ENCODE measurements at places on chromosomes 2 and 18. TPM values are rescaled to one million over a fixed set of nuclear protein-coding genes. Genes with fewer than 3 reads are reported as not detected.

GRCh38 chr2:19757586-19757985 is 144.2 kb downstream of the TTC32 start:
- DNase-seq: no peak

DNA sequence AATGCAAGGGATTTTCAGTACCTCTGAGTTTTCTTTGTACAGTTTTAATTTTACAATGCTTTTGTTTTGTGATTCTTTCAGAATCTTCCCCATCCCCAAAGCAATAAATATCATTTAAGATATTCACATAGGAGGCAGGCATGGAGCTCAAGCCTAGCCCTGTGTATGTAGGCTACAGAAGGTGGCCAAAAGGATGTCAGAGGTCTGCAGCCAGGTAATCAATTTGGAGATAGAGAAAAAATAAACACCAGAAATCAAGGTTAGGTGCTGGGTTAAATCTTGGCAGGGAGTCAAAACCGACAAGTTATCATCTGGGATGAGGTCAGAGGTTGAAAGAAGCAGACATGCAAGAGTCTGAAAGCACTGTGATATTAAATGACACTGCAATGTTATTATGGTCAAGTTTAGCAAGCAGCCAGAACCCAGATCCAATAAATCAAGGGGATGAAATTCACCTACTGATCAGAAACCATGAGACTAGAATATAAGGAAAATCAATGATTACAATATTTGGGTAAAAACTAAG is 45.1 kb upstream of the LRP1B start:
- DNase-seq: no peak

APCDD1 gene
- 6.3 TPM for total RNA-seq

DNA sequence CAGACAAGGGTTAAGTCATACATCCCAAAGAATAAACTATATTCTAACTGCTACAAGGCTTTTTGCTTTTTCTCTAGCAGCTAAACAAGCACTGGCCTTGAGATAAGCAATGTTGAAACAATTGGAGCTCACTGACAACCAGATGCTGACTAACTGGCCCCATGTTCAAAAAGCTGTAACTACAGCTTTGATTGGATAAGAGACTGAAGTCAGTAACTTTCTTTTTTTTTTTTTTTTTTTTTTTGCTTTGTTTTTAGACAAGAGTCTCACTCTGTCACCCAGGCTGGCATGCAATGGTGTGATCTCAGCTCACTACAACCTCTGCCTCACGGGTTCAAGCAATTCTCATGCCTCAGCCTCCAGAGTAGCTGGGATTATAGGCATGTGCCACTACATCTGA is 45.4 kb upstream of the TMEM163 start:
- DNase-seq: no peak

VWA3B gene
- 0.13 TPM for total RNA-seq

DNA sequence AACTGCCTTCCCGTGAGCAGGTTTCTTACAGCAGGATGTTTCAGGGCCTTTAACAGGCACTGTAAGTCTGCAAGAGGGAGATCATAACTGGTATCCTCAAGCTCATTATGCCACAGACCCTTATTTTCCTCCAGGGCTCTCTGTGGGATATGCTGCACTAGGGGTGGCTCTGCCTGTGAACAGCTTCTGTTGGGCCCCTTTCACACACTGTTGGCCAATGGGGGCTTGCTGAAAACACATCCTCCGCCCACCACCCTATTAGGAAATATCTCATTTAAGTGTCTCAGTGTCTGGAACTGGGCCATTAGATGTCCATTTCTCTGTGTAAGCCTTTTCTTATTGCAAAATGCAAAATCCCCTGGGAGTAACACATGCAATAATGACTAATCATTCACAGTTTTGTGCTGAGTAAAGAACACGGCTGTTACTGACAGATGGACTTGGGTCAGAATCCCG is 414.3 kb upstream of the HS6ST1 start:
- peak; percentile 43 for DNase-seq

DNA sequence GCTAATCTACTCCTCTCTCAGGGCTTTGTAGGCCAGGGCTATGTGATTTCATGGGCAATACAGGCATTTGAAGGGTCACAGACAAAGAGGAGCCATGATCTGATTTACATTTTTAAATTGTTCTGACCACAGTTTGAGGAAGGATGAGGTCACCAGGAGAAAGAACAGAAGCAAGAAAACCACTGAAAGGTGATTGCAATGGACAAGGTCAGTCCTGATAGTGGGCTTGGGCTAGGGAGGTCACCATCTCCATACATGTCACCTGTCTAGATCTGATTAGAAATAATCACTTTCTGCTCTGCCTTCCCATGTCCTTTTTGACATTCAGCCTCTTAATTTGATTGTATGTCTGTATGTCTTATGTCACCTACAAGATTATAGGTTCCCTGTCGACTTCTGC is 248.9 kb upstream of the CWC22 start:
- no peak for DNase-seq

DNA sequence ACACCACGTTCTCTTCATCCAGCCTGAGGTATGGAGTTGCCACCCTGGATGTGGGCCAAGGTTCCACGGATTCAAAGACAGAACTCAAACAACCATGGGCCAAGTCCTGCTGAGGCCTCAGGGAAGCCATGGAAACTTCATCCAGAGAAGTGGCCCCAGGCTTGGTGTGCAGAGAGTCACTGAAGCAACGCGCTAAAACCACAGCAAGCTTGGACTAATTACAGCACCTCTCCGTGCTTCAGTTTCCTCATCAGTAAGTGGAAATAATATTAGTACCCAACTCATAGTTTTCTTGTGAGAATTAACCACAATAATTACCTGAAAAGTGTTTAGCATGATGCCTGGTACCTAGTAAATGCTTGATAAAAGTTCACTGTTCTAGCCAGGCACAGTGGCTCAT is 19.2 kb upstream of the AP1S3 start:
- DNase-seq: no peak

SLC14A1 gene
- total RNA-seq: 1.3 TPM

ACKR3 gene
- total RNA-seq: 22.2 TPM

DNA sequence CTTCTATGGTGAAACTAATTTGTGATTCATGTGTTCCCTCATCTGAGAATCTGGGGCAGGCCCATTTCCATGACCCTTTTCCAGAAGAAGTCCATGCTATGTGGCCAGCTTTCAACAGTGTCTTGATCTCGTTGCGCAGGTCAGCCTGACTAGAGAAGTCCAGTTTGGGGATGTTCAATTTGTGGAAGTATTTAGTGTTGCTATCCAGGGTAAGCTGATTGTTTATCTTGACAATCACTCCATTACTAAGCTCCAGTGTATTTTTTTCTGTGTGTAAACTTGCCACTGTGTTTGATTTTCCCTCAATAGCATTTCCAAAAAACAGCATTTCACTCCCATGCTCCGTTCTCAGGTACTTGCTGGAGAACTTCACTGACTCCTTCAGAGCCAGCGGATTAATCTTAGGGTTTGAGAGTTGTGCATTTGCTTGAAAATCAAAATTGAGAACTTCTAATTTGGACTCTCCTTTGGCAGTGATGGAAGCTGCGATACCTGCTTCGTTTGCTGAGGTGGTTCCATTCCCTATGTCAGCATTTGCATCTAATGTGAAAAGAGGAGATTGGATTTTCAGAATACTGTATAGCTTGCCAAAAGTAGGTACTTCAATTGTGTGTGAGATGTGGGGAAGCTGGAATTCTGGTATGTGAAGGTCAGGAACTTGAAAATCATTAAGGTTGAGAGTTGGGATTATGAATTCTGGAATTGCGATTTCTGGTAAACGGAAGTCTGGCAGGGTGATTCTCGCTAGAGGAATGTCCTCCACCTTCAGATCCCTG is 35.7 kb downstream of the APOB start:
- no peak for DNase-seq

SALL3 gene
- total RNA-seq: not detected

DNA sequence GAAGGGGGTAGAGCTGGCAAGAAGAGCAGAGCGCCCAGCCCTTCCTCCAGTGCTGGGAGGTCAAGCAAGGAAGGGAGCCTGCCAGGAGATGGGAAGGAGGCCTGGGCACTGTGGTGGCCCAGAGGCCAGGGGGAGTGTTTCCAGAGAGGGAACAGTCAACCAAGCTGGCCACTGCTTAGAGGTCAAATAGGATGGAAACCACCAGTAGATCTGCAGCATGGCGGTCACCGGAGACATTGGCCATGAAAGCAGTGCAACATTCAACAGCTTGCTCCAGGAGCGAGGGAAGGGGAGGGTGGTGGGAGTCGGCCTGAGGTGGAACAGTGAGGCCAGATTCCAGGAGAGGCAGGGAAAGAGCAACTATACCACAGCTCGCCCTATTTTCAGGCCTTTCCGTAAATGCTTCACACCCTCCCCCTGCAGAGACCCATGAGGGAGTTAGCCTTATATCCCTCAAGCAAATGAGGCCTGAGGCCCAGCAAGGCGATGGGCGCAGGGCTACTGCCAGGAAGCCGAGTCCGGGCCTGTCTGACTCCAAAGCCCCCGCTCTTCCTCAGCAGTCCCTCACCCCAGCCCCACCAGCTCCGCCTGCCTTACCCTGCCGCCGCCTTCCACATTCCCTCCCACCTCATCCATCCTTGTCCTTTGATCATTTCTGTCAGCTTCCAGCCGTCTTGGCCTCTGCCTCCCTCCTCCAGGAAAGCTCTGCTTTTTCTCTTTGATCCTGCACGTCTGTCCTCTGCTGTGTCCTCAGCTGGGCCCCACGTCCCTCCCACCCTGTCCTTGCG is 17.0 kb downstream of the KCNK3 start:
- DNase-seq: no peak

MC4R gene
- 0.62 TPM for total RNA-seq

GRCh38 chr2:221347471-221347870 is 224.6 kb downstream of the EPHA4 start:
- DNase-seq: no peak

SELENOI gene
- total RNA-seq: 8.6 TPM

DNA sequence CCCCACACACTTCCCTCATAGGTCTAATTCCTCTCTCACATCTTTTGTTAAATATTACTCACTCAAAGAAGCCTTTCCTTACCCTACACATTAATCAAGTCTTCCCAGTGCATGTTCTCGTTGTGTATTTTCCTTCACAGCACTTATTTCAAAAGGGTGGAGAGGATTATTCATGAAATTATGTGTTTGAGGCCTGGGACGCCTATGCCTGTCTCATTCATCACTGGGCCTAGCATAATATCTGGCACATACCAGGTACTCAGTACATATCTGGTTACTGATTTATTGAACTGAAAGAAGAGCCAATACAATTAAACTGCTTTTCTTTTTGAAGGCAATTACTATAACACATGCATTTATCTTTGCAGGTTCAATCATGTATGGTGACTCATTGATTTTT is 15.1 kb upstream of the MALL start:
- DNase-seq: no peak

G6PC2 gene
- not detected for total RNA-seq

DNA sequence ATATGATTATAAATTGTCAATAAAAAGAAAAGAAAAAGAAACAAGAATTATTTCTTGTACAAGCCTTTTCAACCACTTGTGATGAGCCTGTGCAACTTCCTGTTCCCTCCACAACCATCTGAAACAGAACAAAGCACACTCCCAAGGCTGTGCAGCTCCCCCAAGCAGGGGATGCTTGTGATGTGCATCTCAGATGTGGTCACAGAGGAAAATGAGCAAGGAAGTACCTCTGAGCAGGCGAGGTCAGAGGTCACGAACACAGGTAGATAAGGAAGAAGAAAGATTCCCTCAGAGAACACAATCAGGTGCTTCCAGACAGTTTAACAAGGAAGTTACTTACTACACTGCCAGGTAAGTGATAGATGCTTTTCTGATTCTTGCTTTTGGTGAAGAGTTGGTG is 274.8 kb upstream of the SLC39A10 start:
- no peak for DNase-seq

POTEC gene
- total RNA-seq: not detected

- DNase-seq: no peak
Measured at GRCh38 chr18:36075862-36076587, 8.7 kb upstream of the RPRD1A start.

SLC19A3 gene
- total RNA-seq: 1.2 TPM

DNA sequence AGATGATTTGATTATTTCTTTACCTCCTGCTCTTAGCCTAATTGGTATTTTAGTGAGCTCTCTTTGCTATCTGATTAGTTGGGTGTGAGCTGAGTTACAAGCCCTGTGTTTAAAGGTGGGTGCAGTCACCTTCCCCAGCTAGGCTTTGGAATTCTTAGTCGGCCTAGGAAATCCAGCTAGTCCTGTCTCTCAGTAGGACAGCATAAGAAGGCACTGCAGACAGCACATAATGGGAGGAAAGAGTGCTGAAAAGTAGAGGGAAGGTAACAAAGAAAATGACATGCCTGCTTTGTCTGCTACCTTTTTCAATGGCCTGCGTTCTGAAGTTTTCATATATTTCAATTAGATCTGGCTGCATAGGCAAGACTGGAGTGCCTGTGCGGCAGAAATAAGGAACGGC is 1794.0 kb upstream of the CELF4 start:
- no peak for DNase-seq

AMER3 gene
- 0.09 TPM for total RNA-seq

DNA sequence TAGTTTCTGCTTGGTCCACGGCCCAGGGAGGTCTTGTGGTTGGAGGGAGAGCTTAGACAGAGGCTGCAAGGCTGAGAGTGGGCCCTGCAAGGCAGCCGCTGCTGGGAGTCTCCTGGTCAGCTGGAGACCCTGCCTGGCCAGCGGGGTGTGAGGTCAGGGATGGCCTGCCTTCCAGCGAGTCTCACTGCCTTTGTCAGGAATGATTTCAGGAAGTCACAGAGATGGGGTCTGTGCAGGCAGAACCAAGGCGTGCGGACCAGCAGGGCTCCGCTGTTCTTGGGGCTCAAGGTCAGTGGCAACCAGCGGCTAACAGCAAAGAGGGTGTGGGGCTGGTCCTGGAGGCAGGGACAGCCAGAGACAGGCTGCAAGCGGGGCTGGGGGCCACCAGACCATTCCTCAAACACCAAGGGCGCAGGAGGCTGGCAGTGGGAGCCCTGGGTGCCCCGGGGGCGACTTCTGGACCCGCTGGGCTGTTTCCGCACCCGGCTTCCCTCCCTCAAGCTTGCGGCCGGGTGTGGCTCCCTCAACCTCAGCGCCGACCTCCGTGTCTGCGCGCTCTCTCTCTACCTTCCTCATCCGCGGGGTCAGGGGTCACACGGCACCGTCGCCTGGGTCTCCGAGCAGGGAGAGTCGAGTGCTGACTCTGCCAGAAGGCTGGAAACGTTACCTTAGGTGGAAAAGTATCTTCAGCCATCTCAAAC is 124.5 kb upstream of the CTDP1 start:
- no peak for DNase-seq

GRCh38 chr2:196677404-196677803 is 37.9 kb downstream of the CCDC150 start:
- no peak for DNase-seq

- DNase-seq: no peak
Measured at GRCh38 chr2:197244349-197244748, 66.2 kb downstream of the ANKRD44 start.

GRCh38 chr2:217086038-217086522 is 226.2 kb upstream of the TNP1 start:
- DNase-seq: no peak

DNA sequence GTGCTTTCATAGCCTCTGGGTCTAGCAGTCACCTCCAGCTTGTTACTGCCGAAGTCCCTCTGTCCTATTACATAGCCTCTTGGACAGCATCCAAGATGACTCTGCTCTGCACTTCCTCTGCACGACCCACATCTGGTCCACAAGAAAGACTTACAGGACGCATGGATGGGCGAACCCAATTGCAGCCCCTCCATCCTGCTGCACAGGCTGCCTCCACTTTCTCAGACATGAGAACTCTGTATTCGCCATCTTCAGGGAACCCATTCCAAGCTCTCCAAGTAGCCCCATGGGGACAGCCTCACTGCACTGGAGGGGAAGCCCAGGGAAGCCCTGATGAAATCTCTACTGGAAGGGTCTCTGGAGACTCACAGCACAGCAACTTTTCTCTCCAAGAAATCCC is 172.1 kb downstream of the GFPT1 start:
- peak; percentile 95 for DNase-seq

PROKR1 gene
- 1.2 TPM for total RNA-seq

SERPINB3 gene
- total RNA-seq: not detected

GRCh38 chr2:64599469-64599868 is 54.2 kb downstream of the SERTAD2 start:
- DNase-seq: no peak

Data from muscle of leg (tissue), 16 donors.